ENCODE measurements at places on chromosomes 3 and 15. TPM values are rescaled to one million over a fixed set of nuclear protein-coding genes. Genes with fewer than 3 reads are reported as not detected.

GRCh38 chr3:134075568-134075825, 45.8 kb upstream of the SLCO2A1 start:
- H3K4me1 ChIP-seq: no peaks in the 10 kb centered on the region
- no peak overlapping the region for H3K4me3 ChIP-seq
- no peaks in the 10 kb centered on the region for H3K36me3 ChIP-seq
- no peaks in the 10 kb centered on the region for H3K27me3 ChIP-seq

- no peaks in the 10 kb centered on the region for H3K27me3 ChIP-seq
- DNase-seq: no peak
- H3K4me1 ChIP-seq: no peaks in the 10 kb centered on the region
- no peaks in the 10 kb centered on the region for H3K36me3 ChIP-seq
These were observed 181.9 kb downstream of the EPHB1 start for GRCh38 chr3:134976948-134977347.

GRCh38 chr3:149542375-149543312, 68.1 kb downstream of the TM4SF4 start:
- no peak overlapping the region for H3K27ac ChIP-seq
- no peak overlapping the region for H3K4me3 ChIP-seq
- no peaks in the 10 kb centered on the region for H3K27me3 ChIP-seq
- peaks cover 3% of the 10 kb centered on the region for H3K36me3 ChIP-seq
- no peak for DNase-seq
- no peaks in the 10 kb centered on the region for H3K4me1 ChIP-seq

DNA sequence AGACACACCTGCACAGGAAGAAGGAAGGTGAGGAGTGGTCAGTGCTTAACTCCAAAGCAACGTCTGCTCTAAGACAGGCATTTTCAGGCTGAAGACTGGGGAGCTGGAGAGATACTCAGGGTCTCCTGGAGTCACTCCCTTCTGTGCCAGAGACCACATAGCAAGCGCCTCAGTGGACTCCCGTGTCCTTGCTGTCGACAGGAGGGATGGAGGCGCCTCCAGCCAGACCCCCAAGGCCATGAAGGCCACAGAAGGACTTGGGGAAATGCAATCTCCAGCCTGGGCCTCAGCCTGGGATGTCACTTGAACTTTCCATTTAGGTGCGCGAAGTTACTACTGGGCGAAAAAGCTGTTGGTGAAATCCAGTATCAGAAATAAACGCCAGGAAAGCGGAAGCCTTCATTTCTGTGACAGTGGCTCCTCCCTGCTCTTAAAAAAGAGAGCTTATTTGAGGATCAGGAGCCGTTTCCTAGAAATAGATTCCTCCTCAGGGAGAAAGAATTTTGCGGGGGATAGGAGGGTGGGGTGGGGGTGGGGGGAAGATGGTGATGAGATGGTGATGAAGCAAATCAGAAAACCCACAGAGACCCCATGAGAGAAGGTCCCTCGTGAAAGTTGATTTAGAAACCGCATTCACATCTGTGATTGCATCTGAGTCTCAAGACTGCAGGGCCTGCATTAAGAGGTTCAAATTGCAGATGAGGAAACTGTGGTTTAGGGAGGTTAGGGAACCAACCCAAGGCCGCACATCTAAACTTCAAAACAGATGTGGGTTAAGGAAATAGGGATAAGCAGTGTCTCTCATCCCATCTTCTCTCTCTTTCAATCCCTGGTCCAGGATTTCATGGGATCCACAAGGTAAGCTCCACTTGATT, 78.8 kb downstream of the ATP2B2 start:
- no peaks in the 10 kb centered on the region for H3K4me1 ChIP-seq
- no peak overlapping the region for H3K27ac ChIP-seq
- no peak overlapping the region for H3K4me3 ChIP-seq
- no peak for DNase-seq
- H3K27me3 ChIP-seq: no peaks in the 10 kb centered on the region

DNAH1 gene
- total RNA-seq: 5.6 TPM

- no peak overlapping the region for H3K27ac ChIP-seq
- DNase-seq: no peak
- H3K4me1 ChIP-seq: no peaks in the 10 kb centered on the region
- H3K36me3 ChIP-seq: no peaks in the 10 kb centered on the region
- no peak overlapping the region for H3K4me3 ChIP-seq
These were observed 12.8 kb downstream of the WDR48 start for GRCh38 chr3:39064646-39065045.

GRCh38 chr3:46466871-46467403, 2.2 kb upstream of the LTF start:
- DNase-seq: no peak
- H3K27me3 ChIP-seq: peaks cover 7% of the 10 kb centered on the region
- no peak overlapping the region for H3K4me3 ChIP-seq
- no peaks in the 10 kb centered on the region for H3K36me3 ChIP-seq
- no peak overlapping the region for H3K27ac ChIP-seq
- H3K4me1 ChIP-seq: no peaks in the 10 kb centered on the region

- no peaks in the 10 kb centered on the region for H3K36me3 ChIP-seq
- H3K27ac ChIP-seq: no peak overlapping the region
- H3K4me3 ChIP-seq: no peak overlapping the region
- no peaks in the 10 kb centered on the region for H3K27me3 ChIP-seq
These were observed 29.3 kb downstream of the SLC4A7 start for GRCh38 chr3:27454914-27455313.

KBTBD8 gene
- 8.0 TPM for total RNA-seq

DNA sequence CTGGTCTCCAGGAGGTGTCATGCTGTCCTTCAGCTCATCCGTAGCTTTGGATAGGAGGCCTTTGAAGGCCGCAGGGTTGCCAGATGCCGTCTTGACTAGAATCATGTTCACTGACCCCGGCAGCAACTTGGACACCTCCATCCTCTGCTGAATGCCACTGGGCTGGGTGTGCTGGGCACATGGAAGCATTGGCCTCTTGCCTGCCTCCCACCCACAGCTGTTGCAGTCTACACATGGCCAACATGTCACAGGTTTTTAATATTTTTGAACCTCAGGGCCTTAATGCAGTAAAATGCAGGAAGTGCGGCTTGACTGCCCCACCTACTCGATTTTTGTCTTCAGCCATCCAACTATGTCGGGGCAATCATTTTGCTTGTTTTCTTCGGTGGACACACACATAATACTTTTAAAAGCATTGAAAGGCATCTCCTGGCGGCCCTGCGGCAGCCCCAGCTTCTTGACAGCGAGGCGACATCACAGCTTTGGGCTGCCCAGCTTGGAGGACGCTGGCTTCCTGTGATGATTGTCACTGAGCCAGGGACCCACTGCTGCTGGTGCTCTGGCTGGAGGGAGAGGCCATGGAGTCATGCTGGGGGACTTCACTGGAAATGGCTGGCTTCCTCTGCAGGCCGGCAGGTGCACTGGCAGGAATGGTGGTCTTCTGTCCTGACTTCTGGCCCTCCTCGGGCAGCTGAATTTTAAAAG, 31.6 kb upstream of the ACAD9 start:
- H3K36me3 ChIP-seq: no peaks in the 10 kb centered on the region
- no peak overlapping the region for H3K27ac ChIP-seq
- DNase-seq: no peak
- H3K4me1 ChIP-seq: no peaks in the 10 kb centered on the region
- H3K27me3 ChIP-seq: no peaks in the 10 kb centered on the region

CCNB2 gene
- total RNA-seq: 12.2 TPM

DNA sequence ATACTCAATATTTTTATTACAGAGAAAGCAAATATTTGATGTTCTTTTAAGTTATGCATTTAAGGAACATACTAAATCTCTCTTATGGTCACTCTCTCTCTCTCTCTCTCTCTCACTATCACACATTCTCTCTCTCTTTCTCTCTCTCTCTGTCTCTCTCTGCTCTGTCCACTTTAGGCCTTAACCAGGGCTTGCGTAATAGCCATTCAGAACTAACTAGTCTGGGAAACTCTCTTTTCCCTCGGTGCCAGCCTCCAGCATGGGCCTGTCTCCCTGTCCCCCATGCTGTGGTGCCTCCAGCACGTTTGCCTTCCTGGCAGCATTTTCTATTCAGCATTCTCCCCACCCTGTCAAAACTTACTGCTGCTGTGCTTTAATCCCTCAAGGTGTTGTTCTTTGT, 389.7 kb downstream of the ROBO1 start:
- peaks cover 4% of the 10 kb centered on the region for H3K4me1 ChIP-seq
- H3K36me3 ChIP-seq: no peaks in the 10 kb centered on the region
- no peak overlapping the region for H3K4me3 ChIP-seq
- H3K27ac ChIP-seq: no peak overlapping the region
- no peaks in the 10 kb centered on the region for H3K27me3 ChIP-seq

GRCh38 chr3:180131169-180131568, 94.4 kb upstream of the PEX5L start:
- no peak overlapping the region for H3K4me3 ChIP-seq
- H3K4me1 ChIP-seq: no peaks in the 10 kb centered on the region
- DNase-seq: no peak
- no peak overlapping the region for H3K27ac ChIP-seq
- H3K27me3 ChIP-seq: no peaks in the 10 kb centered on the region

GRCh38 chr3:182794455-182795388, 1.4 kb downstream of the ATP11B start:
- H3K36me3 ChIP-seq: no peaks in the 10 kb centered on the region
- no peak for DNase-seq
- H3K27ac ChIP-seq: peak overlapping the region; percentile 94

DNA sequence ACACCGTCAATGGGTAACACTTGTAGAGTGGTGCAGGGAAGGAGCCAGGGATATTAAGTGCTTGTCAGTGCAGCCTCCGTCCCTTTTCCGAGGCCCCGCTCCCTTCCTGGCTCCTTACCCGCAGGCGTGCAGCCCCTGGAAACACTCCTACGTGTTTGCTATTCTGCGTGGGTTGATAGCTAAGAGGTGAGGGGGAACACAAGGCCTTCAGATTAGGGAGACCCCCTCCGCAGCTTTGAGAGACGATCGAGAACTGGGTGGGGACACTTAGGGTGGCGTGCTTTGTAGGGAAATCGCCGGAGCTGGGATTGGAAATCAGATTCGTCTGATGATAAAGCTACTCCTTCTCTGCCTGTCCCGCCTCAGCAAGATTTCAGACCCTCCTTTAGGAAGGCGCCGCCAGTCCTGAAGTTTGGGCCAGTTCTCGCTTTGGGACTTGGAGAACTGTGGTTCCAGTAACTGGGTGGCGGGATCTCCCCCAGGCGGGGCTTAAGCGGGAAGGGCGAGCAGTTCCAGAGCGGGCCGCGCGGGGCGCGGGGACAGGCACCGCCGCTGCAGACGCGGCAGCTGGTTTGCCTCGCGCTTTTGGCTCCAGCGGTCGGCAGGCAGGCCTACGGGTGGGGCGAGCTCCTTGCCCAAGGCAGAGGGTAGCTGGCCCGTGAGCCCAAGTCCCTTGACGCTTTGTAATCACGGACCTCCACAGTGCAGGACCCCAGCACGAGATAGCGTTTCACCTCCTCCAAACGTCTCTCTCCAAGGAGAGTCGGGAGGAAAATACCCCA, 8.0 kb upstream of the FAM107A start:
- peaks cover 5% of the 10 kb centered on the region for H3K4me1 ChIP-seq
- H3K27ac ChIP-seq: peak overlapping the region; percentile 59
- H3K36me3 ChIP-seq: no peaks in the 10 kb centered on the region

GRCh38 chr3:177687291-177687690, 490.0 kb upstream of the TBL1XR1 start:
- no peaks in the 10 kb centered on the region for H3K27me3 ChIP-seq
- DNase-seq: no peak
- H3K27ac ChIP-seq: no peak overlapping the region
- H3K4me3 ChIP-seq: no peak overlapping the region
- H3K4me1 ChIP-seq: no peaks in the 10 kb centered on the region

DNA sequence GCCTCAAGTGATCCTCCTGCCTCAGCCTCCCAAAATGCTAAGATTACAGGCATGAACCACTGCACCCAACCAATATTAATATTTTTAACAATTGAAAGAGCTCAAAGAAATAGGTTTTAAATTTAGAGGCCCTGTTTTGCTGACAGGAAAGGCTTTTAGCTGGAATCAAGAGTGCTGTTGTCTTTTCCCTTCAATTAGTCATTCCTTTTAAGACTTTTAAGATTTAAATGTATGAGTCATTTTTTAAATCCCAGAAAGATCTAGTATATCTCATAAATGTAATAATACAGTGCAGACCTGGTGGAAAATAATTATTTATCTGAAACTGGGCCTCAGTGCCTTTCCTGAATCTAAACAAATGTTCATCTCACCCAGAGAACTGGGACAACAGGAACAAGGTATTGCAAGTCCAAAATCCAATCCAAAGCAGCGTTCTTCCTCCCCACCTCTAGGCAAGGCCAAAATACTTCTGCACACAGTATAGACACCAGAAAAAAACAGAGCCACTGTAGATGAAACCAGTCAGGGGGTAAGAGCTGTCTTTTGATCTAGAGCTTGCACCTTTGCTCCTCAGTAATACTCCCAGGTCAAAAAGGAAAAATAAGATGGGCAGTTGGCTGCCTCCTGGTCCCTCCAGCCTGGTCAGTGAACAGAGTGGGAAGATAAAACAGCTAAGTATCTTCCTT, 14.4 kb downstream of the AGTR1 start:
- H3K27ac ChIP-seq: no peak overlapping the region
- H3K36me3 ChIP-seq: no peaks in the 10 kb centered on the region
- no peaks in the 10 kb centered on the region for H3K4me1 ChIP-seq
- no peak for DNase-seq
- H3K27me3 ChIP-seq: no peaks in the 10 kb centered on the region

RRP9 gene
- total RNA-seq: 18.6 TPM

DNA sequence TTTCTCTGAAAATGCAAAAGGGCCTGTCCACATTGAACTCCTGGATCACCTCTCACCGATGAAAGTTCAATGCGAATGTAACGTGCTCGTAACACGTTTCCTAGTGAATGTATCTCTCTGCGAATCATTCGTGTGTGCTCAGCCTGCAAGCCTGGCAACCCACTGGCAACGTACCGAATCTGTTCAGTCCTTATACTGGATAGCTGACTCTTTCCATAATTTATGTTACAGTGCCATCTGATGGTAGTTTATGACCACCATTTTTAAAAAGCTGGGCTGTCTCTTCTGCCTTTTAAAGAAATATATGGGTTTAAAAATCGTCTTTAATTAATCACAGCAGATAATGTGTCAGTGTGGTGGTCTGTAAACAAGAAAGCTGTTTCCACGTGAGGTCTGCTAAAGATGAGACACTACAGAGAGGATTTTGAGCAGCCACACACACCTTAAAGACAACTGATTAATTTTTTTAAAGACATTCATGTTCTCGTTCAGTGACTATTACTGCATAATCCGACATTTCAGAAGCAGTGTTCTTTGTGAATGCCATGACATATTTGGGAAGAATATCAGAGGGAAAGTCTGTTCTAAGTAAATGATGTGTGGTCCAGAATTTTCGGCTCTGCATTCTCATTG, 69.4 kb upstream of the FOXP1 start:
- no peaks in the 10 kb centered on the region for H3K27me3 ChIP-seq
- peak overlapping the region; percentile 9 for H3K27ac ChIP-seq
- no peaks in the 10 kb centered on the region for H3K4me1 ChIP-seq
- DNase-seq: peak; percentile 71

- H3K27ac ChIP-seq: no peak overlapping the region
- no peaks in the 10 kb centered on the region for H3K27me3 ChIP-seq
- H3K4me1 ChIP-seq: no peaks in the 10 kb centered on the region
- no peak overlapping the region for H3K4me3 ChIP-seq
- H3K36me3 ChIP-seq: no peaks in the 10 kb centered on the region
- DNase-seq: no peak
These were observed 47.5 kb upstream of the TM4SF1 start for GRCh38 chr3:149424918-149425317.

- peak overlapping the region; percentile 62 for H3K27ac ChIP-seq
- DNase-seq: peak; percentile 83
- H3K27me3 ChIP-seq: no peaks in the 10 kb centered on the region
- H3K4me3 ChIP-seq: peak overlapping the region; percentile 5
These were observed 255.6 kb downstream of the ZNF621 start for GRCh38 chr3:40780291-40780924.

GRCh38 chr3:152263711-152264110, 5.0 kb upstream of the MBNL1 start:
- no peak for DNase-seq
- H3K27ac ChIP-seq: no peak overlapping the region
- peaks cover 3% of the 10 kb centered on the region for H3K4me1 ChIP-seq
- H3K27me3 ChIP-seq: no peaks in the 10 kb centered on the region

GRCh38 chr3:64595253-64595694, 92.5 kb downstream of the ADAMTS9 start:
- no peaks in the 10 kb centered on the region for H3K36me3 ChIP-seq
- no peak for DNase-seq
- H3K4me3 ChIP-seq: no peak overlapping the region
- no peaks in the 10 kb centered on the region for H3K27me3 ChIP-seq
